ENCODE measurements at places on chromosomes 3 and 15. TPM values are rescaled to one million over a fixed set of nuclear protein-coding genes. Genes with fewer than 3 reads are reported as not detected.

CYP1A1 gene
- total RNA-seq: 0.13 TPM

CYP8B1 gene
- not detected for total RNA-seq

- no peaks in the 10 kb centered on the region for H3K4me1 ChIP-seq
- H3K36me3 ChIP-seq: no peaks in the 10 kb centered on the region
- no peak for DNase-seq
- H3K27ac ChIP-seq: no peak overlapping the region
- no peak overlapping the region for H3K4me3 ChIP-seq
Measured at GRCh38 chr3:32956750-32957570, 5.5 kb downstream of the CCR4 start.

- peak; percentile 43 for DNase-seq
- H3K36me3 ChIP-seq: no peaks in the 10 kb centered on the region
- H3K4me1 ChIP-seq: no peaks in the 10 kb centered on the region
- no peak overlapping the region for H3K27ac ChIP-seq
- H3K4me3 ChIP-seq: no peak overlapping the region
Measured at GRCh38 chr15:51322621-51323296, 15.6 kb downstream of the CYP19A1 start.

- DNase-seq: no peak
- no peaks in the 10 kb centered on the region for H3K4me1 ChIP-seq
- H3K27me3 ChIP-seq: no peaks in the 10 kb centered on the region
- H3K27ac ChIP-seq: no peak overlapping the region
- peaks cover 18% of the 10 kb centered on the region for H3K36me3 ChIP-seq
Measured at GRCh38 chr15:36645106-36645505, 65.7 kb downstream of the CDIN1 start.

DNA sequence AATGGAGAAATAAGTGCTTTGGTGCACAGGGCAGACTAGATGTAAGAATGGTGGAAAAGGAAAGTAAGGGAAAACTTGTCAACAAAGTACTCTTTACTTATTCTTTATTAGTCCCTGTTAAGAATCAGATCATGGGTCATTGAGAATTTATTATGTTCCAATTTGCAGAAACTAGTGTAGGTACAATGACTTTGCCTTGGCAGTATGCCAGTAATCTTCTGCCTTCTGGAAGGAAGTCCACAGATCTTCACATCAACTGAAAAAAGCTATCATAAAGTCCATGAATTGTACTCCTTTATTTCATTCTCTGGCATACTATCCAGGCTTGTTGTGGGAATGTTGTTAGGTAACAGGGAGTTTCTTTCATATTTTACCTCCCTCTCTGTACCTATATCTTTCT lies 88.2 kb upstream of the FLNB start:
- no peaks in the 10 kb centered on the region for H3K4me1 ChIP-seq
- H3K27ac ChIP-seq: no peak overlapping the region

DNA sequence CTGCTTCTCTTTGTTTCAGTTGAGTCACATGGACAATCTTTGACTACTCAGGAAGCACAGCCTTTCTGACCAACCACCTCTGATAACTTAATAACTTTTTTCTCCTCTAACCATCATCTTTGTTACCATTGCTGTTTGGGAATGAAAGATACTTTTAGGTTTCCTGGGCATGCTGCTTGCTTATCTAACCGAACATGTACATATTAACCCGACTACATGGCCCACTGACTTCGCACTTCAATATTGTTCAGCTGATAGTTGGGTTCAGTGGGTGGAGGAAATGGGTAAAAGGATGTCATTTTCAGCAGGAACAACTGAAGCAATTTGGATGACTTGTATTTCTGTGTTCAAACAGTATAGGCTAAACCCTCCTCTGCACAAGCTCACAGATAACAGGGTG lies 214.3 kb downstream of the SQOR start:
- H3K4me1 ChIP-seq: no peaks in the 10 kb centered on the region
- H3K27me3 ChIP-seq: no peaks in the 10 kb centered on the region
- no peak for DNase-seq
- H3K36me3 ChIP-seq: no peaks in the 10 kb centered on the region
- H3K4me3 ChIP-seq: no peak overlapping the region
- H3K27ac ChIP-seq: no peak overlapping the region

DNA sequence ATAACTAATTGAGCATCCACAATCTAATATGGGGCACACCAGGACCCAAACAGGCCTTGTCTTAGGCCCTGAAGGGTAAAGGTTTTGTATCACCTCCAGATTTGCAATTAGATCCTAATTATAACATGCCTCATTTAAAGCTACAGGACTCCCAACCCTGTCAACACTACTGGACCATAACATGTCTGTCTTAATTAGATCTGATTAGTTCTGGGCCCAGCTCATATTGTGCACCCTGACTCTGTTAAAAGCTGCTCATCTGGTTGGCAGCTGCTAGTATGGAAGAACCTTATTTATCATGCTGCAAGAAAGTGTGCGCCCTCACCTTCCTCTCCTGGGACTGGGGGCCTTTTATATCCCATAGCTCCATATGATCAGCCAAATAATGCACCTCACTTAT lies 457.8 kb downstream of the ROBO1 start:
- DNase-seq: no peak
- no peaks in the 10 kb centered on the region for H3K27me3 ChIP-seq
- no peaks in the 10 kb centered on the region for H3K36me3 ChIP-seq
- H3K4me1 ChIP-seq: no peaks in the 10 kb centered on the region
- no peak overlapping the region for H3K27ac ChIP-seq
- H3K4me3 ChIP-seq: no peak overlapping the region

RLBP1 gene
- total RNA-seq: not detected

- no peak for DNase-seq
- no peaks in the 10 kb centered on the region for H3K27me3 ChIP-seq
- H3K27ac ChIP-seq: no peak overlapping the region
- H3K4me1 ChIP-seq: no peaks in the 10 kb centered on the region
- H3K4me3 ChIP-seq: no peak overlapping the region
Measured at GRCh38 chr3:80677796-80678195, 910.0 kb upstream of the ROBO1 start.

HIGD2B gene
- total RNA-seq: not detected

CLEC3B gene
- total RNA-seq: 40.7 TPM

- no peak for DNase-seq
- H3K4me1 ChIP-seq: peaks cover 45% of the 10 kb centered on the region
- H3K4me3 ChIP-seq: no peak overlapping the region
- no peak overlapping the region for H3K27ac ChIP-seq
Measured at GRCh38 chr3:69772152-69772867, 33.0 kb downstream of the MITF start.

CACNA2D2 gene
- 2.6 TPM for total RNA-seq

FGD5 gene
- 10.8 TPM for total RNA-seq

DNA sequence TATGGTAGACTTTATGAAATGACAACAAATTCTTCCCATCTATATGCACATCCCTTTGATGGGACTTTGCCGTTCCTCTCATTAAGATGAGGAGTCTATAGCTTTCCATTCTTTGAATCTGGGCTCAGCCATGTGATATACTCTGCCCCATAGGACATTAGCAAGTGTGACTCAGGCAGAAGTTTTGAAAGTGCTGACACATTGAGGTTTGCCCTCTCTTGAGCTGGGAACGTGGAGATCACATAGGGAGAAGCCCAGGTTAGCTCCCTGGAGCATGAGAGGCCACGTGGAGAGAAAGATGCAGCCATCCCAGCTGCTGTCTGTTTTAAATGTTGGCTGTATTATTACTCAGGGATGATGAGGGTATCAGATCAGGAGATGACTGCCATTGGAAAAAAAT lies 67.7 kb upstream of the OXTR start:
- no peaks in the 10 kb centered on the region for H3K27me3 ChIP-seq
- no peaks in the 10 kb centered on the region for H3K4me1 ChIP-seq
- DNase-seq: no peak
- H3K36me3 ChIP-seq: no peaks in the 10 kb centered on the region
- no peak overlapping the region for H3K27ac ChIP-seq
- H3K4me3 ChIP-seq: no peak overlapping the region

IL17RC gene
- 18.6 TPM for total RNA-seq

DNA sequence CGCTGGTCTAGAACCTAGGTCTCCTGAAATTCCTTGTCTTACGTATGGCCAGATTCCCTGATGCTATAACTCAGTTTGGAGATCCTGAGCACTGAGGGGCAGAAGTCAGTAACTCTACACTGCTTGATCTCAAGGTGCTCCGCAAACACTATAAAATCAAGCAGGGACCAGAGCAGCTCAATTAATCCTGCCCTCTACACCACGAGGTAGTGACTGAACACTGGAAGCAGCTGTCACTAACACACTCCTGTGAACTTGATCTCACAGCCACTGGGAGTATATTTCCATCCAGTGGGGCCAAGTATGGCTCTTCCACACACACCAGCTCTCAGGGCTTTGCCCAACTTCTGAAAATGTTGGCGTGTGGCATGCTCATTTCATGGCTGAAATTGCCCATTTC lies 51.0 kb downstream of the EDEM1 start:
- no peaks in the 10 kb centered on the region for H3K4me1 ChIP-seq
- H3K4me3 ChIP-seq: no peak overlapping the region
- H3K27ac ChIP-seq: no peak overlapping the region
- no peak for DNase-seq
- no peaks in the 10 kb centered on the region for H3K36me3 ChIP-seq
- H3K27me3 ChIP-seq: no peaks in the 10 kb centered on the region

DNA sequence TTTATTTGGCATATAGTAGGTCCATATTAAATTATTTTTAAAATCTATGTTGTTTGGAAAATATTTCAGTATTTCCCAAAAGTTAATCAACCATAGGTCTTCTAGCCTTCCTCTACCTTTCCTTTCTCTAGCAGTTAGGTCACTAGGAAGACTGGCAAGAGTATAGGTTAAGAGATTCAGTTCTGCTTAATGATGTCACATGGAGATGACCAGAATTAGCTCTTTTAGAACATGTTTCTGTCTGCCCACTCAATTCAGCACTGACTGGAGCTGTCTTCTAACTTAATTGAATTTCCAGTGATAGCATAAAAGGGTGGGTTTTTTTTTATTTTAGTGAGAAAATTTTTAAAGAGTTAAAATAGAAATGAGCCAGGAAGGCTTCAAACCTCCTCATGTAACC lies 23.8 kb upstream of the ZBED2 start:
- H3K36me3 ChIP-seq: no peaks in the 10 kb centered on the region
- DNase-seq: no peak
- no peak overlapping the region for H3K27ac ChIP-seq
- no peak overlapping the region for H3K4me3 ChIP-seq
- no peaks in the 10 kb centered on the region for H3K4me1 ChIP-seq

DNA sequence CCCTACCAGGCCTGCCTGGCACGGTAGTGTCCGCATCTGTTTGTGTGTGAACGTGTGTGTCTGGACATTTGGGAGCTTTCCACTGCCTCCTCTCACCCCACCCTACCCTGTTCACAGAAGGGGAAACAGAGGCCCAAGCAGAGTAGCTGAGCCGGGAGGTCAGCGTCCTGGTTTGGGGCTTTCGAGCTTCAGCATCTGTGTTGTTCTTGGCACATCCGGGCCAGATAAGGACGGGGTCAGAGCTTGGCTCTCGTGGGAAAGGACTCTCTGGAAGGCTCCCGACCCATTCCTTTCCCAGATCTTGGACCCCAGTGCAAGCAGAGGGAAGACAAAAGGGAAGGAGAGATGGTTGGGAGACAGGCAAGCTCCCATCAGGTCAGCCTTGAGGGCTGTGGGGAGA lies 6.3 kb upstream of the PTH1R start:
- DNase-seq: peak; percentile 64
- peak overlapping the region; percentile 61 for H3K27ac ChIP-seq
- H3K4me1 ChIP-seq: peaks cover 58% of the 10 kb centered on the region
- H3K4me3 ChIP-seq: no peak overlapping the region

- no peak overlapping the region for H3K4me3 ChIP-seq
- DNase-seq: no peak
- H3K27me3 ChIP-seq: peaks cover 8% of the 10 kb centered on the region
- H3K4me1 ChIP-seq: peaks cover 5% of the 10 kb centered on the region
Measured at GRCh38 chr15:65410036-65410435, 12.7 kb downstream of the IGDCC4 start.

DNA sequence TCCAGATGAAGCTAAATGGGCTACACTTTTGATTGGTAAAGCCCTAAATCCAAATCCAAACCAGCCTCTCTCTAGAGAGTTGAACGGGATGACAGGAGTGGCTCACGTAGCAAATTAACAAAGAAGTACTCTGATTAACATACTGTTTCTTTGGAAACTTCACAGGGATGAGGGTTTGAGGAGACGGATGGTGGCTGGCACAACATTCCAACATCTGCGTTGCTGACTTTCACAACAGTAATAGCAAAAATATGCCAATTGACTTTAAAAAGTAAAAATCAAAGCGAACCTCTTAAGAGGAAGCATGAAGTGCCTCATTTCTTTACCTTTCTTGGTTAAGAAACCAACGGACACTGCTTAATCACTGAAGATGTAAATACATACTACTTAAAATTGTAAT lies 181.4 kb downstream of the TBL1XR1 start:
- H3K27me3 ChIP-seq: no peaks in the 10 kb centered on the region
- no peaks in the 10 kb centered on the region for H3K36me3 ChIP-seq
- DNase-seq: no peak

CSTA gene
- 1.5 TPM for total RNA-seq

GRCh38 chr3:10226293-10226692 lies 22.0 kb upstream of the TATDN2 start:
- H3K4me3 ChIP-seq: no peak overlapping the region
- H3K27me3 ChIP-seq: no peaks in the 10 kb centered on the region
- H3K27ac ChIP-seq: no peak overlapping the region
- H3K36me3 ChIP-seq: no peaks in the 10 kb centered on the region
- peaks cover 10% of the 10 kb centered on the region for H3K4me1 ChIP-seq

- no peak overlapping the region for H3K4me3 ChIP-seq
- no peak for DNase-seq
- no peaks in the 10 kb centered on the region for H3K4me1 ChIP-seq
- no peaks in the 10 kb centered on the region for H3K36me3 ChIP-seq
Measured at GRCh38 chr3:189689625-189690024, 58.4 kb downstream of the TP63 start.

CADM2 gene
- total RNA-seq: 0.62 TPM

FANCD2OS gene
- total RNA-seq: not detected

DNA sequence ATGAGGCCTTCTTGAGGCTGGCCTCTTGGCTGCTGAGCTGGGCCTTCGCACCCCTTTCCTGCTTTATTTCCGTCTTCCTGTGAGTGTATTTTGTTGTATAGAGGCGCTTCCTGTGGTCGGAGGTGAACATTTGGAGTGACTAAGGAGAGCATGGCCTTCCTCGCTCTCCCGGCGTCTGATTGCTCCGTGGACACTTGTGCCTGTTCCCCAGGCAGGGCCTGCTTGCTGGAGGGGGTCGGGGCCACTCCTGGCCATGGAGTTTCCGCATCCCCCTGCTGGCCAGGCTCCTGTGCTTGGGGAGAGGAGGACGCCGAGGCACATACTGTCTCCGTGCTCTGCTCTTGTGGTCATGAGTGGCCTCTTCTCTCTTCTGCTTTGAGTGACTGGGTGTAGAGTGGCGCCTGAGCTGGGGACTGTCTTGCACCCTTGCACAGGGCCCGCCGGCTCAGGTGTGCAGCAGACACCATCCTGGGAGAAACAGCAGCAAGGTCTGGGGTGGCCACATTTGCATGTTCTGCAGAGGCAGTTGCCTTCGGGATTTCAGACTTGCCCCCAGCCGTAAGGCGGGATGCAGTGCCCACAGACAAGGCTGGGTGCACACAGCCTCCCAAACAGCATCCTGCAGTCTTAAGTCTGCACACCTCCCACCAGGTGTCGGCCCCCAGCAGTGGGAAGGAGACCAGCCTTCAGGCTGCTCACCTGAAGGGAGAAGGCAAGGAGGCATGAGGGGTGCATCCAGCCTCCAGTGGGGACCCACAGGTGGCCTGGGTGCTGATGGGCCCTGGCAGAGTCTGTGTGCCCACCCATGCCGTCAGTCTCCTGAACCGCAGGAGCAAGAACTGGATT lies 16.4 kb downstream of the KLF13 start:
- no peaks in the 10 kb centered on the region for H3K36me3 ChIP-seq
- H3K4me3 ChIP-seq: no peak overlapping the region
- H3K27me3 ChIP-seq: no peaks in the 10 kb centered on the region
- no peak for DNase-seq
- H3K27ac ChIP-seq: peak overlapping the region; percentile 75

RBMS3 gene
- 25.8 TPM for total RNA-seq

Data from heart right ventricle (tissue), 16 donors.